Hepatocyte (in vitro differentiated cells): ENCODE measurements at places on chromosomes 2 and 18. TPM values are rescaled to one million over a fixed set of nuclear protein-coding genes. Genes with fewer than 3 reads are reported as not detected.
A peak's percentile ranks its signal among the peaks of the same experiment; 100 is the strongest.

- DNase-seq, result no peak
Observed at GRCh38 chr2:88870267-88870839, 178.9 kb downstream of the RPIA start.

- peak; percentile 93 for DNase-seq
Observed at GRCh38 chr18:76822506-76823160, at the start of gene ZNF236. ZNF236 (plus strand) TSS chr18:76822557; CDS start chr18:76822608, 51 bp downstream.

DNA sequence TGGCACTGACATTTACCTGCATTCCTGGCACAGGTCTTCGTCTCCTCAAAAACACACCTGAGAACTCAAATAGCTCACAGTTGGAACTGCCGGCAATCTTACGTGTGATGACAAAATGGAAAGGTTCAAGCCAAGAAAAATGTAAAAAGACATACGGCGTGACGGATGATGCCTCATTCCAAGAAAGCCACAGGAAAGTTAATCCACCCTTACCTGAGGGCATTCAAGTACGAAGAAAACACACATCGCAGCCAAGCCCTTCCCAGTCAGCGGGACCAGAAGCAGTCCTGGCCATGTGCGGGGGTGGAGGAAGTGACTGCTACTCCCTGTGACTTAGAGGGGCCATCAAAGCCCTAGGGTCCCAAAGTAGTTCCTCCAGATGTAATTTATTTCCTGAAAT lies 986.3 kb upstream of the CELF4 start:
- DNase-seq, result no peak

GRCh38 chr2:189873696-189874095 lies 89.4 kb downstream of the PMS1 start:
- no peak for DNase-seq

- DNase-seq, result no peak
Observed at GRCh38 chr2:111029181-111029927, 91.4 kb upstream of the BCL2L11 start.

- DNase-seq, result no peak
Observed at GRCh38 chr18:60266558-60266957, 106.0 kb downstream of the MC4R start.

DNA sequence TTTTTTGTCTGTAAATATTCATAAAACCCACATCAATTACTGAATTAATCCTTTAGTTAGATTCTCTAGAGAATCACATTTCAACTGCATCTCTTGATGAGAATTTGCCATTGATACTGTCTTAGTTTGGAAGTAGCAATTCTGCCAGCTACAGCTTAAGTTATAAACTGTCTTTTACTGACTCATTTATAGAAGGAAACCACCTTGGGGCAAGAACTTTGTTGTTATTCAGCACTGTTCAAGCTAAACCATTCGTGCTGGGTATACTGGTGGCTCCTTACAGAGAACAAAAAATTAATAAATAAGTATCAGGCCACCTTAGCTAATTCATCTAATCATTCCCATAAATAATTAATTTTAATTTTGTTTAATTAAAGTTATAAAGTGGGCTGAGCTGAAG lies 1082.6 kb upstream of the CELF4 start:
- no peak for DNase-seq

DNA sequence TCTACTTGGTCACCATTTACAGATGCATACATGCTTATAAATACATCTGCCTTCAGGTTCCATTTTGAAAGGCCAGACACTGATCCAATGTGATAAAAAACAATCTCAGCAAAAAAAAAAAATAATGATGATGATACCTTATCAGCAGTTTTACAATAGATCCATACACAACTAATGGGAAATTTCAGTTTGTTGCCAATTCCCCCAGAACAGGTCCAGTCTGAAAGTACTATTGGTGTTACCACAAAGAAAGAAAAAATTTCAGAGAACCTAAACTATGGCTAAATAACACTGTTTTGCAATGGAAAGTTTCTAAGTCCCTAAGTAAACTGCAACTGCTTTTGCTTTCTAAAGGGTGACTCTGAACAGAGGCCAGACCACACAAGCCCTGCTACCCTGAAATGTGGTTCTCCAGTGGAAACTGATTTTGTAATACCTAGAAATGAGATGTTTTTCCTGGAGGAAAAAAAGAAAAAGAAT lies 54.1 kb downstream of the LPIN2 start:
- peak; percentile 41 for DNase-seq

GRCh38 chr2:240451108-240451611 lies 15.7 kb downstream of the GPC1 start:
- DNase-seq, result no peak

DNA sequence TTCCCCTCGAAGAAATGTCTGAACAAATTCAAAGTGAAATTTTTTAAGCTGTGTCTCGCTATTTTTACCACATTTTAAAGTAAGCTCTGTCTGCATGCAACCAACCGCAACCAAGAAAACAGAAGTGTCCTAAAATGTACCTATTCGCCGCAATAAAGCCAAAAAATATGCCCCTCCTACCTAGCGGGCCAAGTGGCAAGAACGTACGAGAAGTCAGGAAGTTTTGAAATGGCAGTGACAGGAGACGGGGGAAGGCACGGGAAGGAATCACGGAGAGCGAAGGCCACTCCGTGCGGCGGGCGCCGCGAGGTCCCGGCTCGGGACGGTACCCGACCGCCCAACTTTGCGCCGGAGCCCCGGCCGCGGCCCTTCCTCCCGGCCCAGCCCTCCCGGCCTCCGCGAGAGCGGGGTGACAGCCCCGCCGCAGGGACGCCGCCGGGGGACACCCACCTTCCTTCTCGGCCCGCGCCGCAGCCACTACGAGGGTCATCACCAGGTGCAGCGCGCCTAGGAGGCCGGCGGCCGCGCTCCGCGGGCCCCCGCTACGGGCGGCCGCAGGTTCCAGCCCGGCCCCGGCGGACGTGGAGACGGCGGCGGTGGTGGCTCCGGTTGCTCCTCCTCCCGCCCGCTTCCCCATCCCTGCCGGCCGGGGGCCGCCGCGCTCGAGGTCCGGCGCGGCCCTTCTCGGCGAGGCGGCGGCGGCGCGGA lies 568 bp downstream of the TMEM131 start:
- peak; percentile 68 for DNase-seq

GRCh38 chr2:83191316-83191715 lies 1267.8 kb downstream of the SUCLG1 start:
- DNase-seq, result no peak

DNA sequence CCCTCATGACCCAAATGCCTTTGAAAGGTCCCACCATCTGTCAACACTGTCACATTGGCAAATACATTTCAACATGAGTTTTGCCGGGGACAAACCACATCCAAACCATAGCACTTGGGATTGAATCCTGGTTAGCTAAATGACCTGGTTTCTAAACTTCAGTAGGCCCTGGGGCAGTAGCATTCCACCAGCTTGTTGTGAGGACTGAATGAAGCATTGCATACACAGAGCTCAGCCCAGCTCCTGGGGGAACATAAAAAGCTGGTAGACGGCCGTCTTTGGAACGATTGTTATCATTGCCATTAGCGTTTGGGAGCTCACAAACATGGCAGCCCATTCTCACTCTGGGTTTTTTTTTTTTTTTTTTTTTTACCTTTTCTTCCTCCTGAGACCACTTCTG lies 57.5 kb upstream of the CXCR4 start:
- DNase-seq, result no peak

GRCh38 chr2:232927032-232927792 lies 57.1 kb downstream of the SNORC start:
- DNase-seq, result no peak

SP5 gene
- 1.0 and 1.9 TPM in 2 replicates for total RNA-seq

ANKRD62 gene
- not detected in 2 replicates for total RNA-seq

ALKAL2 gene
- total RNA-seq, result 2.9 and 9.0 TPM in 2 replicates
